Stimulated activated CD8-positive, alpha-beta memory T cell treated with anti-CD3 and anti-CD28 coated beads, Interleukin-4, amount 100 ng/mL, for 1 hour (primary cell): ENCODE measurements at places on chromosomes 12 and 14.

DNA sequence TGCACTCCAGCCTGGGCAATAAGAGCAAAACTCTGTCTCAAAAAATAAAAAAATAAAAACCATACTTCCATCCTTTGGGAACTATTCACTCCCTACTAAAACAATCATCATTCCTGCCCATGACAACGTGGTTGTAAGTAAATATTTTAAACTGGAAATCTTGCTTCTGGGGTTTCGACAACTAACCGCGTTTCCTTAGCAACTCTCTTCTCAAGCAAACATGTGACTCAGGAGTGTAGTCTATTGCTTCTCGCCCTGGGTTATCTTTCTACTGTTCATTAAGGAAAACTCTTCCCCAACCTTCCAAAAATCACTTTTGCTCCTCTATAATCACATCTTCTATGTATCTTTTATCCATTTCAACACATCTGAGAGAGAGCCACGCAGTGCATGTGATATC is 21.8 kb downstream of the APPL2 start:
- DNase-seq = no peak

GRCh38 chr12:76590131-76590530 is 30.6 kb upstream of the OSBPL8 start:
- no peak for DNase-seq

DNA sequence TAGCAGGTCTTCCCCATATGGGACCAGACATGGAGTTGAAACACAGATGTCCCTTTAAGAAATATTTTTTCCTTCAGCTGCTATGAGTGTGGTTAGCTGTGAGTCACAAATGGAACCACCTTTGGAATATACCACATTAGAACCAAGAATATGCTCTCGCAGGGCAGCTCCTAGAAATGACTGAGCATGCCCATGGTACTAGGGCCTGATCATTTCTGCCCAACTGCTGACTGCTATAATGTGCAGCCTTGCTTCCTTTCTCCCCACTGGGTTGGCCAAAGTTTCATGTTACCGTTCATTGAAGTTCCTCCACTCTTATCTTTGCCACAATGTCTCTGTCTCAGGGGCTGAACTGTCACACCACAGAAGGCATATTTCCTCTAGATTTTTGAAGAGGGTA is 1074.6 kb downstream of the FLRT2 start:
- DNase-seq = no peak

DNA sequence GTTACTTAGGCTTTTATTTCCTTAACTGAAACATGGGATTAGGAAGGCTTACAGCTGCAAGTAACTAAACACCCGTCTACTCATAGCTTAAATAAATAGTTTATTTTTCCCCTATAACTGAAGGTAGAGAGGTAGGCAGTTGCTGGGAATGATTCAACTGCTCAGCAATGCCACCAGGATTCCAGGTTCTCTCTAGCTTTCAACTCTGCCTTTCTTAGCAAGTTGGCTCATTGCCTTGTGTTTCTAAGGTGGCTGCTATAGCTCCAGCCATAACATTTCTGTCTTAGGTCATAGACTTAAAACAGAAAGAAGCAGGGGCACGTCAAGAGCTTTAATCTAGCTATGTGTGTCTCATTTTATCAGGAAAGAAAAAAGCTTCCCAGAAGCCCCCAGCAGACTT is 103.7 kb upstream of the MDM1 start:
- DNase-seq = no peak

GRCh38 chr14:36948157-36948859 is 224.1 kb downstream of the SLC25A21 start:
- no peak for DNase-seq

- DNase-seq = no peak
These were observed 18.9 kb downstream of the BICD1 start for GRCh38 chr12:32125455-32126084.

- DNase-seq = no peak
These were observed 59.9 kb downstream of the BMP4 start for GRCh38 chr14:53896726-53897125.

GRCh38 chr14:54908190-54908589 is 5.6 kb upstream of the GCH1 start:
- DNase-seq = no peak

- DNase-seq = no peak
These were observed 1.0 kb downstream of the FGFR1OP2 start for GRCh38 chr12:26939192-26939832.

DNA sequence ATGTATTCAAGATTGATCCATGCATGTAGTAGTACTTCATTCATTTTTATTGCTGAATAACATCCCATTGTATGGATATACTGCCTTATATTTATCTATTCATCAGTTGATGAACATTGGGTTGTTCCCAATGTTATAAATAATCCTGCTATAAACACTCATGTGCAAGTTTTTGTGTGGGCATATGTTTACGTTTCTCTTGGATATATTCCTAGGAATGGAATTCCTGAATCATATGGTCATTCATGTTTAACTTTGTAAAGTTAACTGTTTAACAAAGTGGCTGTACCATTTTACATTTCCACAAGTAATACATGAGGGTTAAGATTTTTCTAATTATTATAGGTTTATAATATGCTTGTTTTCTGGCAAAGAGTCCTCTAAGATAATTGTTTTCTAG is 1568.2 kb upstream of the SEL1L start:
- DNase-seq = no peak

DNA sequence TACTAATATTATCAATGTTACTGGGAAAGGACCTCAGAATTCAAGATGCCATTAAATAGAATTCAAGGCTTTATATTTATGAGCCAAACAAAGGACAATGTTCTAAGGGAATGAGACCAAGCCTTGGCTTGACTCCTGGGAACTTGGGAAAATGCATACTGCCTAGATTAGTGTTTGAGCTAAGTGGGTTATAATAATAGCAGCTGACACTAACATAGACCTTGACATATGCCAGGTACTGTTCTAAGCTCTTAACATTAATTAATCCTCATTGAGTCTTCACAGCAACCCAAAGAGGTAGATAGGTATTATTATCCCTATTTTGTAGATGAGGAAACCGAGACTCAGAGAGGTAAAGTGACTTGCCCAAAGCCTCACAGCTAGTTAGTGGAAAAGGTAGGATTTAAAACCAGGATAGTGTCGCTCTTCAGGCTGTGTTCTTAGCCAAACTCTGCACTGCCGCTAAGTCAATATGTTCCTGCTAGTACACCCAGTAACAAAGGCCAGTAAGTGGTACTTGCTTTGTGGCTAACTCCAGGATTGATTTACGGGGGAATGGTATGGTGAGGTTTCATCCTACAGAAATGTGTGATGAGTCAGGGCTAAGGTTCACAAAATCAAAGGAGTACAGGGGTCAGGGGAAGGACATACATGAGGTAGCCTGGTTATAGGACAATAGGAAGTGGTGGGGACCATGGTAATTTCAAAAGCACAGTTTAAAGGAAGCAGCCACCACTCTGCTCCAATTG is 35.8 kb upstream of the PRKAB1 start:
- no peak for DNase-seq

- DNase-seq = no peak
These were observed 11.7 kb upstream of the RERG start for GRCh38 chr12:15232959-15233358.

DNA sequence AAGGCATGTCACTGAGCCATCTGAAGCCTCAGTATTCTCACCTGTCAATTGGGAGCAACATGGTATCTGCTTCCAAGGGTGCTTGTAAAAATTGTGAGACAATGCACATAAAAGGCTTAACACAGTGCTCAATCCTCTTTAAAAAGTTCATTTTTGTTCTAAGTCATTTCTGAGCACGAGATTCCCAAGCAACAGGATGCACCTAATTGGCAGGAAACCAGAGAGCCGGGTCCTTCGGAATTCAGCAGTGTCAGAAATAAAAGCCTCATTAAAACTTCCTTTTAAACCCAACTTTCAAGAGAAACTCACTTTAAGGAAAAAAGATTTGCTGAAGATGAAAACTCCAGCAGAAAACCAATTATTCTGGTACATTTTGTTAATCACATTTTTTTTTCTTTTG is 112.4 kb upstream of the NOS1 start:
- DNase-seq = no peak

- DNase-seq = no peak
These were observed 31.5 kb upstream of the ACTN1 start for GRCh38 chr14:69010648-69011047.

DNA sequence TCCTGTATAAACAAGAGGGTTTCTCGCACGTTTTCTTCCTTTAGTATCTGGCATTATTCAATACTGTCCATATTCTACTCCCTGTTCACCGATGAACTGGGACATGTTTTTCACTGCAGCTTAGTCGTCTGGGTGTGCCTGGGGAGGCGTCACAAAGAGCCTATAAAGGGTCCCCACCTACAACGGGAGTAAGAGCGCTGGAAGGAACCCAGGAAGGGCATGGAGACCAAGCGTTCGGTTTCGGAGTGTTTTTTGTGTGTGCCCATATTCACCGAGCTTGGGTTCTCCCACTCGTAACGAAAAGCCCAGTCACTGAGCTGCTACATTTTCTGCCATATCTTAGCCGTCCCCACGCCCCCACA is 592 bp upstream of the USP15 start:
- DNase-seq = no peak

DNA sequence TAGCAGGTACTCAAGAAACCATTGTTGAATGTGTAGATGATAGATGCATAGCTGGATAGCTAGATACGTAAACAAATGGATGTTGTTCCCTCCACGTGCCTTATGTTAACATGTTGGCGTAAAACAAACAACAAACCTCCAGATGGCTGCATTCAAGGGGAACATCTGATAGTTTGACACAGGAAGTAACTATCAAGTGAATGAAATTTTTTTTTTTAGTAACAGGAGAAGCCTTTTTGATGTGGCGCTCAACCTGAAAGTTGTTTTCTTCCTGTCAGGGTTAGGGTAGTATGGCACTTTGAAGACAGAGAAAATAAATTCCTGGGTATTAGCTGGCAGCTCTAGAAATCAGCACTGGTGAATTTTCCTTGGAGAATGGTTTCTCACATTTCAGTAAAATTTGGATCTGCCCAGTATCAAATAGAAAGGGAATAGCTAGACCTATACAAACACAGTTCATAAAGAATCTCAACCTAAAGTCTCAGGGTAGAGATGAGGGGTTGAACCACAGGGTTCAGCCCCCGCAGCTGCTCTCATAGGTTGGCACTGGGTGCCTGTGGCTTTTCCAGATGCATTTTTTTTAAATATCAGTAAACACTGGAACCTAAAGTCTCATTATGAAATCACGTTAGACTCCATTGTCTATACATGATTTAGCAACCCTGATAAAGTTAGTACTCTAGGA is 18.8 kb upstream of the RAP1B start:
- DNase-seq = no peak
